ENCODE measurements at places on chromosomes 3 and 15. TPM values are rescaled to one million over a fixed set of nuclear protein-coding genes. Genes with fewer than 3 reads are reported as not detected.

The CCR1 gene
- total RNA-seq, result not detected

The AMT gene
- total RNA-seq, result 1.4 TPM

The LMAN1L gene
- not detected for total RNA-seq

The C3orf49 gene
- not detected for total RNA-seq

The IQCF5 gene
- total RNA-seq, result not detected

The ATP13A4 gene
- 0.35 TPM for total RNA-seq

The KLHL6 gene
- not detected for total RNA-seq

The RNF13 gene
- total RNA-seq, result 40.9 TPM

The HRG gene
- not detected for total RNA-seq

The ITGA11 gene
- 16.8 TPM for total RNA-seq

The DNAJA4 gene
- 2.5 TPM for total RNA-seq

The LSMEM2 gene
- not detected for total RNA-seq

The PCSK6 gene
- total RNA-seq, result 10.7 TPM

The MYL3 gene
- total RNA-seq, result 0.12 TPM

The SMAD6 gene
- 16.0 TPM for total RNA-seq

The MOBP gene
- not detected for total RNA-seq

The CAPN3 gene
- total RNA-seq, result 5.6 TPM

The PP2D1 gene
- total RNA-seq, result not detected

The CPLX3 gene
- total RNA-seq, result not detected

The CLEC3B gene
- total RNA-seq, result 119 TPM

The U2SURP gene
- 22.3 TPM for total RNA-seq

The CPEB1 gene
- total RNA-seq, result 4.2 TPM

The GPR149 gene
- not detected for total RNA-seq

The HDAC11 gene
- total RNA-seq, result 7.8 TPM

The CYP1A2 gene
- total RNA-seq, result not detected

The ADIPOQ gene
- total RNA-seq, result not detected

The TLR9 gene
- total RNA-seq, result under 0.01 TPM

The CACNA1D gene
- not detected for total RNA-seq

The RLBP1 gene
- not detected for total RNA-seq

The THSD4 gene
- total RNA-seq, result 21.6 TPM

The NTRK3 gene
- not detected for total RNA-seq

The SERINC4 gene
- not detected for total RNA-seq

The CD80 gene
- not detected for total RNA-seq

The TERC gene
- total RNA-seq, result 147 TPM

The CHRNB4 gene
- total RNA-seq, result not detected

The DTWD1 gene
- total RNA-seq, result 34.8 TPM
